Activated T-cell treated with anti-CD3 and anti-CD28 coated beads for 1 hour (primary cell): ENCODE measurements at places on chromosomes 16 and 17.
A peak's percentile ranks its signal among the peaks of the same experiment; 100 is the strongest.

- no peak for DNase-seq
Measured at GRCh38 chr16:48323783-48324775, 61.1 kb downstream of the SIAH1 start.

- peak; percentile 40 for DNase-seq
Measured at GRCh38 chr17:1515640-1516387, 598 bp downstream of the INPP5K start.

DNA sequence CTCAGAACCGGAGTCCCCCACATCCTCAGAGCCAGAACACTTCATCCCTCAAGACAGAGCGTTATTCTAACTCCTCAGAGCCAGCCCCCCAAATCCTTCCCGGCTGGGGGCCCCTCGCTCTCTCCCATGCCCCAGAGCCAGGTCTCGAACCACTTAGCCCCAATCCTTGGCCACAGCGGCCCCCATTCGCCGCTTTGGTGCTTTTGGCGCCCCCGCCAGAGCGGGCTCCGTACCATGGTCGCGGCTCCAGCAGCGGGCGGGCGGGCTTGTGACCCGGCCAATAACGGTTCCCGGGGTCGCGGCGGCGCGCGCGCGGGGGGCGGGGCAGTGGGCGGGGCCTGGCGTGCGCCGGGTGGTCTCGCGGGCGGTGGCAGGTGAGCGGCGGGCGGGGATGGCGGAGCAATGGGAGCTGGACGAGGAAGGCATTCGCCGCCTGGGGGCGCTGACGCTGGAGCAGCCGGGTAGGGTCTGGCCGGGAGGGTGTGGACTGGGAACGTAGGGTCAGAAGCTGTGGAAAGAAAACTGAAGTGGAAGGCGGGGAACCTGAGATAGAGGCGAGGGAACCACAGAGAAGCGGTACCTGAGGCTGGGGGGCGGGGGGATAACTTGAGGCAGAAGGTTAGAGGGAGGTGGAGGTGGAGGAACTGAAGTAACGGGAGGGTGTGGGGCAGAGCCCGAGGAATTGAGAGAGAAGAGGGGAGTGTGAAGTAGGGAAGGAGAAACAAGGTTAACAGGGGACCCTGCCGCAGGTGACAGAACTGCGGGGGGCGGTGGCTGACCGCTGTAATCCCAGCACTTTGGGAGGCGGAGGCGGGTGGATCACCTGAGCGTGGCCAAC lies at the start of the genes KCTD19 and LRRC36:
TSS of gene KCTD19 (minus strand) at position 270 of the 838 bp plus-strand sequence. CDS start at position 236, 34 bp downstream.
TSS of gene LRRC36 (plus strand) at position 344 of the 838 bp plus-strand sequence. CDS start at position 392, 48 bp downstream.
- peak; percentile 44 for DNase-seq

DNA sequence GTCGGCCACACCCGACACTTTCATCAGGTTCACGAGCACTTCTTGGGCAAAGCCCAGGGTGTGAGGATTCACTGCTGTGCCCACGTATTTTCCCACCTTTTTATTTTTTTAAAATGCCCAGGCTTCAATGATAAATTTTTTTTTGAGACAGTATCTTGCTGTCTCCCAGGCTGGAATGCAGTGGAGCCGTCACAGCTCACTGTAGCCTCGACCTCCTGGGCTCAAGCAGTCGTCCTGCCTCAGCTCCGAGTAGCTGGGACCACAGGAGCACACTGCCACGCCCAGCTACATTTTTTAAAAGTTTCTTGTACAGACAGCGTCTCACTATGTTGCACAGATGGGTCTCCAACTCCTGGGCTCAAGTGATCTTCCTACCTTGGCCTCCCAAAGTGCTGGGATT lies 17.8 kb downstream of the UTS2R start:
- DNase-seq = no peak

- DNase-seq = no peak
Measured at GRCh38 chr17:33927732-33928133, 327.4 kb upstream of the CCL2 start.

- no peak for DNase-seq
Measured at GRCh38 chr17:10051112-10051511, 146.0 kb upstream of the RCVRN start.

GRCh38 chr16:69233124-69233523 lies 46.2 kb downstream of the SNTB2 start:
- no peak for DNase-seq

DNA sequence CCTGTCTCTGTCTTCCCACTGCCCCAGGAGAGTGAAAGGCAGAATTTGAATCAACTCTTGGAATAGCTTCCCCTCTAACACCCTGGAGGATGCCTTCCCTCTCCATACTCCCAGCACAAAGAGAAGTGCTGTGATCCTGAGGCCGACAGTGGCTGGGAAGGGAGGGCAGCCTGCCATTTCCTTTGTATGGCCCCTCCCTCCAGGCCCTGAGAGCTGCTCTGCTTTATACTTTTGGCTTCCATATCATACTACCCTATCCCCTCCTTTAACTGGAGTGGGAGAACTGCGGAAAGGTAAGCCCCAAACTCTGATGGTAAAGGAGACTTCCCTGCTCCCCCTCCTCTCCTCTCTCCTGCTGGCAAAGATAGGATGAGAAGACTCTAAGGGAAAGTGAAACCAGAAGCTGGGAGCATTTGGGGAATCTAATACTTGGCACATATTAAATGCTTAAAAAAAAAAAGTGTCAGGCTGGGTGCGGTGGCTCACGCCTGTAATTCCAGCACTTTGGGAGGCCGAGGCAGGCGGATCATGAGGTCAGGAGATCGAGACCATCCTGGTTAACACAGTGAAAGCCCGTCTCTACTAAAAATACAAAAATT lies 4.1 kb upstream of the MED24 start:
- DNase-seq = no peak

GRCh38 chr16:49986351-49987124 lies 38.5 kb upstream of the CNEP1R1 start:
- DNase-seq = no peak

DNA sequence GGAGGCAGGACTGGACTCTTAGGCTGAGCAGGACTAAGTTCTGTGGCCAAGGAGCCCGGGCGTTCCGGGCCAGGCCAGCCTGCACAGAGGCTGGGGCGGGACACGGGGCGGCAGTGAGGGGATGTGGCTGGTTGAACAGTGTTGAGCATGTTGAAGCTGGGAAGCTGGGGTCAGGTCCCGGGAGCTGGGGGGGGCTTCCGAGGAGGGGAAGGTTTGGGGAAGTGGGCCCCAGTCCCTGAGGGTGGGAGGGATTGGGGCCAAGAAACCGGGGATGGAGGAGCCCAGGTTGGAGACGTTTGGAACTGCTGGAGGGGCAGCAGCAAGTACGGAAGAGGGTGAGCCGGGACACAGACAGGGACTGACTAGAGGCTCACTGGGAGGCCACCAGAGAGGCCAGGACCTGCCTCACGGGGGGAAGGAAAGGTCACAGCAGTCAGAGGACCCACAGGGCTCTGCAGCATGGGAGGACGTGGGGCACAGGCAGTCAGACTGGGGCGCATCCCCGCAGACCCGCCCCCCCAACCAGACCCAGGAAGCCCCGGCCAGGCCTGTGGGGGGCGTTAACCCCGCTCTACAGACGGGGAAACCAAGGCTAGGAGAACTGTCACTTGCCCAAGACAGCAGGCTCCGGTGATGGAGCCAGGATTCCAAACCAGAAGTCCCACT lies 9.5 kb downstream of the TAX1BP3 start:
- no peak for DNase-seq

DNA sequence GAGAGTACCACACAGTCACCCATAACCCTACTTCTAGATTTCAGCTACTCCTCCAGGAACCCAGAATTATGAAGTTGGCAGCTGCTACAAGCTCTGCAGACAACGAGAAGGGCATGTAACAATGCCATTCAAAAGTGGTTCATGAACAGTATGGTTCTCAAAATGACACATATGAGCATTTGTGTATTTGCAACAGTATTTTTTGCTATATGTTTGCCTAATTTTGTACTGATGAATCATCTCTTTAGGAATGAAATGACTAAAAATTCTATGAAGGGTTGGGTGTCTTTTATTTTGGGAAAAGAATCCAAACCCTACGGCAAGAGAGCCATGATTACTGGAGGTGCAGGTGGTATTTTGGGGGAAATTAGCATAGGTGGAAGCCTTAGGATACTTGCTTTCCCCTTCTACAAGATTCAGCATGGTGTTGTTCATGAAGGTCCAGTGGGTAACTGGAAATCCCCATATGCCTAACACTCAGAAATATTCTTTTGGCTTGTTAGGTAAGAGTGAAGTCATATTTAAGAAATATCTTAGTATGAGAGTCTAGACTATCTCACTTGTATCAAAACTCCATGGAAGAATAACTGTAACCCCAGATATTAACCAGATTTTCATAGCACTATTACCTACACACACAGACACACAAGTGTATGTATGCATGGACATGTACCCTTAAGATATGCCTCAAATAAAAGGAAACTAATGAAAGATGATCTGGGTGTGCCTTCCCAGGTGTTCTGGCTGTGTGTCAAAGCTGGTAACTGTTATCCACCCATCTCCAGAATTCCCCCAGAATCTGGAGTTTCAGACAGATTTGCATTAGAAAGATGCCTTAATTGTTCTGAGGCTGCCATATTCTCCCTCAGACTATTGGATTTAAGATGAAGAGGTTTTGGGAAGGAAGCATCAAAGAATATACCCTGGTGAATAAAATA lies 688.2 kb upstream of the SOX9 start:
- no peak for DNase-seq

- no peak for DNase-seq
Measured at GRCh38 chr17:77317091-77317750, 176.5 kb downstream of the SEC14L1 start.

- DNase-seq = no peak
Measured at GRCh38 chr16:68948230-68948910, 105.0 kb downstream of the TANGO6 start.

DNA sequence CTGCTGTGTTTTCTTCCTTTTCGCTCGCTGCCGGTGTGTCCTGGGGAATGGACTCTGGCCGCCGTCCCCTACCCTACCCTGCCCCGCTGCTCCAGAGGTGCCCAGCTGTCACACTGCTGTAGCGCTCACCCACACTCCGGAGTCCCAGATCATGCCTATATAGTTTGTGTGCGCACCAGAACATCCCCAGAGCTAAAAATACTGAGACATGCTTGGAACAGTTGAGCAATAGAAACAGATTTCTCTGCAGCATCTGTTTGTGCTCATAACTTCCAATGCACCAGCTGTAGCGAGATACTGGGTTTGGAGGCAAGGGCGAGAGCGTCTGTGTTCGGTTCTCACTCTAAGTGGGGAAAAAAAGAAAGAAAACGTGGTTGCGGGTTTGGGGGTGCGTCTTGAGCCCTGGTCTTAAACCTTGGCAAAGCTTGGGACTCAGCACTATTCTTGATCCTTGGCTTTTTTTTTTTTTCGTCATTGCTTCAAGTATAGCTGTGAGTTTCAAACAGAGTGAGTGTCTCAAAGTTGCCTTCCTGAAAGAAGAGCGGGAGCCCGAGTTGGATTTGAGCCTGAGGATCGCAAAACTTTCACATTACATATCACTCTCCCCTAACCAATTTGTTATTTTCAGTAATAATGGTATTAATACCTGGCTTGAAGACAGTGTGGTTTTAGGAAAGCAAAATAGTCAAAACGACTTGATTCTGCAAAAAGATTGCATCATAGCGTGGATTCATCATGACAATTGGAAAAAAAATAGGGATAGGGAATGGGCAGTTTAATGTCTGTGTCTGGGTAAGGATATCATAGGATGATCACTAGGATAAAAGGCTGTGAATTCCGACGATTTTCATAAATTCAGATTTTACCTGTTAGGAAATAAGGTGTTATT lies 621 bp downstream of the KCNJ2 start:
- DNase-seq = no peak

GRCh38 chr17:13541032-13541480 lies 60.7 kb downstream of the HS3ST3A1 start:
- no peak for DNase-seq

GRCh38 chr17:47275245-47275984 lies 21.8 kb downstream of the ITGB3 start:
- DNase-seq = no peak

GRCh38 chr16:85670840-85671239 lies 17.9 kb downstream of the GINS2 start:
- DNase-seq = no peak
